ENCODE measurements at places on chromosomes 11 and 22. TPM values are rescaled to one million over a fixed set of nuclear protein-coding genes. Genes with fewer than 3 reads are reported as not detected.
A peak's percentile ranks its signal among the peaks of the same experiment; 100 is the strongest.

CNIH2 gene
- total RNA-seq = 2.7 TPM

DNA sequence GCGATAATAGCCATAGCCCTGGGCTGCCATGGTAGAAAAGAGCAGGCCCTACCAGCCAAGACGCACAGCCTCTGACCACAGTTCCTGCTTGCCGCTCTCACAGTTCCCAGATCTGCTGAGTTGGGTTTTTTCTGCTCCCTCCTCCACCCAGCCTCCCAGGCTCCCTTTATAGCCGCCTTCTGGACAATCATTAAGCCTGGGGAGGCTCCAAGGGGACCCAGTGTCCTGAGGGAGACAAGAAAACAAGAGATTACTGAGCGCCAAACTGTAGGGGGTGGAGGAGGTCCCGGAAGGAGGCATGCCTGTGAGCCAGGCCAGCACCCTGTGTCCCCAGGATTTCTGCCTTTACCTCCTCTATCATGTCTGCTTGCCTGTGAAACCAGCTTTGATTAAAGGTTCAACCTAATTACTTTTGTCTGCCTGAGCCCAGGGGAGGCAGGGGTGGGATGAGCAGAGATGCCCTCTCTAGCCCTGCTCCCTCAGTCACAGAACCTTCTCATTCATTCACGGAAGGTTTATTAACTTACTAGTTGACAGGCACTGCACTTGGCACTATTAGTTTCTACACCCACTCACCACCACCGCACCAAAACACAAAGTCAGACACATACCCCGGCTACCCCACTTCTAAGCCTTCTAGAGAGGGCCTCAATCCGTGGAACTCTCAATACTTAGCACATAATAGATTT is 1.2 kb downstream of the SLC37A4 start:
- DNase-seq = peak; percentile 6

- no peak for DNase-seq
Measured at GRCh38 chr11:58503361-58503856, 4.5 kb downstream of the OR5B21 start.

DNA sequence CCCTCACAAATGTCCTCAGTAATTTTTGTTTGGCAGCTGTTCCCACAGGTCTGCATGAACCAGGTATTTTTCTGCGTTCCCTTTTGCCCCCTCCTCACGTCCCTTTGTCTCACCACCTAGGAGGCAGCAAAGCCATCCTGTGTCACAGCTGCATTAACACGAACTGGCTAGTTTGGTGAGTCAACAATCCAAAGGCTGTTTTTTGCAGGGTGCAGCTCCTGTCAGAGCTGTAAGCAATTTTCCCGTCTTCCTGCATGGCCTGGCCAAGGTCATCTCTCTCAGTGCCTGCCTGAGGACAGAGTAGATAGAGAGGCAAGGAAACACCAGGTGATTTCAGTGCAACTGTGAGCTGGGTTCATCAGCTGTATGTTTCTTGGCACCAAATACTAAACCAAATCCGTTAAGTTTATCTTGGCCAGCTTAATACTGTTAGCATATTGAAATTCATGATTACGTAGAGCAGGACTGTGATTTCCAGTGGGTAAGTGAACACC is 20.6 kb upstream of the VSIG10L2 start:
- DNase-seq = no peak

DNA sequence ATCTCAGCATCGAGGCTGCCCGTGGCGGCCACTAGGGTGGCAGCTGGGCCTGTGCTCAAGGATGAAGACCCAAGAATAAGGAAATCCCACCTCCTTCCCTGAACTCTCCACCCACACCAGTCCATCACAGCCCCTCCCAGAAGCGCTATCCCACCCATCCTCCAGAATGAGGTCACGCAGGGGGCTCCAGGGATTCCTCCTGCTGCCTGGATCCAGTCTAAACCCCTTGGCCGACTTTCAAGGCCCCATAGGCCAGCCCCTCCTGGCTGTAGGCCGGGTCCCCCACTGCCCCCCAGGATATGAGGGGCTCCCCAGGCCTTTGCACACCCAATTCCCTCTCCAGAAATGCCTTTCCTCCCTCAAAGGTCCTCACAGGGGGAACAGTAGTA is 19.0 kb upstream of the SCGB1A1 start:
- DNase-seq = no peak

APOL3 gene
- not detected for total RNA-seq

- peak; percentile 46 for DNase-seq
Measured at GRCh38 chr22:47019012-47019790, 256.8 kb downstream of the TBC1D22A start.

GRCh38 chr11:102390667-102391465 is 43.9 kb downstream of the BIRC2 start:
- peak; percentile 74 for DNase-seq

P2RY6 gene
- 0.39 TPM for total RNA-seq

DNA sequence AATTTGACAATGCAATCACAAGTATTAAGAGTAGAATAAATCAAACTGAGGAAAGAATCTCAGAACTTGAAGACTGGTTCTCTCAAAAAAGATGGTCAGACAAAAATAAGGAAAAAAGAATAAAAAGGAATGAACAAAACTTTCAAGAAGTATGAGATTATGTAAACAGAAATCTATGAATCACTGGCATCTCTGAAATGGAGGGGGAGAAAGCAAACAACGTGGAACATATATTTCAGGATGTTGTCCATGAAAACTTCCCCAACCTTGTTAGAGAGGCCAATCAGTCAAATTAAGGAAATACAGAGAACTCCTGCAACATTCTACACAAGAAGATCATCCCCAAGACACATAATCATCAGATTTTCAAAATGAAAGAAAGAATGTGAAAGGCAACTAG is 235.7 kb downstream of the SBF2 start:
- DNase-seq = no peak

- DNase-seq = peak; percentile 83
Measured at GRCh38 chr11:72585762-72586311, 88.4 kb downstream of the PDE2A start.

GRCh38 chr11:120208777-120209176 is 2.1 kb upstream of the OAF start:
- DNase-seq = peak; percentile 65

GRCh38 chr22:20624161-20624616 is 116.8 kb downstream of the MED15 start:
- no peak for DNase-seq

- no peak for DNase-seq
Measured at GRCh38 chr22:19942157-19943081, 801 bp upstream of the TXNRD2 start.

CCDC15 gene
- 2.2 TPM for total RNA-seq

GRCh38 chr22:36211237-36211861 is 9.7 kb upstream of the APOL4 start:
- peak; percentile 75 for DNase-seq

- peak; percentile 52 for DNase-seq
Measured at GRCh38 chr22:24871611-24872205, 65.7 kb downstream of the SGSM1 start.

Measured in cardiac muscle cell (in vitro differentiated cells and primary cell).